ENCODE measurements at places on chromosomes 1 and 21. TPM values are rescaled to one million over a fixed set of nuclear protein-coding genes. Genes with fewer than 3 reads are reported as not detected.

Gene TAS1R2
- not detected for polyA plus RNA-seq

Gene MAP10
- 0.98 TPM for polyA plus RNA-seq

Gene CD34
- 0.51 TPM for polyA plus RNA-seq

Gene ELAVL4
- polyA plus RNA-seq = not detected

Gene SLC39A1
- polyA plus RNA-seq = 94.4 TPM

Gene SHISAL2A
- polyA plus RNA-seq = not detected

Gene S100A1
- polyA plus RNA-seq = 9.7 TPM

Gene FCRL5
- 0.05 TPM for polyA plus RNA-seq

Gene SLC44A5
- polyA plus RNA-seq = not detected

Gene SLAMF8
- not detected for polyA plus RNA-seq

Gene ENAH
- 153 TPM for polyA plus RNA-seq

Gene OR6Y1
- not detected for polyA plus RNA-seq

Gene TCHHL1
- polyA plus RNA-seq = not detected

Gene TCP10L
- 0.24 TPM for polyA plus RNA-seq

Gene SPRR2D
- not detected for polyA plus RNA-seq

Gene IGSF9
- polyA plus RNA-seq = not detected

Gene GBP6
- polyA plus RNA-seq = not detected

GRCh38 chr1:107225706-107226105 is 84.9 kb downstream of the NTNG1 start:
- H3K36me3 ChIP-seq = no peaks in the 10 kb centered on the region
- no peak overlapping the region for H3K4me3 ChIP-seq
- no peaks in the 10 kb centered on the region for H3K4me1 ChIP-seq
- DNase-seq = no peak
- H3K27me3 ChIP-seq = no peaks in the 10 kb centered on the region
- no peak overlapping the region for H3K27ac ChIP-seq

DNA sequence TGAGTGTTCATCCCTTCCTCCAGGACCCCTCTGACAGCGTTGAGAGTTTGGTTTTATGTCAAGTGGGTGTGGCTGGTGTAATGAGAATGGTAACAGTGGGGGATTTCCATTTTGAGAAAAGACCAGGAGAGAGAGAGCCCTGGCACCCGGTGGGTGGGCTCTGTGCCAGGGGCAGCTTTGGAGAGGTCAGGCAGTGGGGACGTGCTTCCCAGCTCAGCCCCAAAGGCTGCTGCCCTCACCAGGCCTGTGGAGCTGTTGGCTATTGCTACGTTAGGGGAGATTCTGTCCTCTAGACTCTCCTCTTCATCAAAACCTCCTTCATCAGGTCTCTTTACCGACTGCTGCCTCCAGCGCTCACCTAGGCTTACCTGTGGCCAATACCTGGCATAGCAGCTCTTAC is 176.3 kb downstream of the PTPRU start:
- H3K36me3 ChIP-seq = no peaks in the 10 kb centered on the region
- H3K4me3 ChIP-seq = no peak overlapping the region
- H3K27ac ChIP-seq = no peak overlapping the region
- H3K4me1 ChIP-seq = no peaks in the 10 kb centered on the region
- H3K27me3 ChIP-seq = no peaks in the 10 kb centered on the region

DNA sequence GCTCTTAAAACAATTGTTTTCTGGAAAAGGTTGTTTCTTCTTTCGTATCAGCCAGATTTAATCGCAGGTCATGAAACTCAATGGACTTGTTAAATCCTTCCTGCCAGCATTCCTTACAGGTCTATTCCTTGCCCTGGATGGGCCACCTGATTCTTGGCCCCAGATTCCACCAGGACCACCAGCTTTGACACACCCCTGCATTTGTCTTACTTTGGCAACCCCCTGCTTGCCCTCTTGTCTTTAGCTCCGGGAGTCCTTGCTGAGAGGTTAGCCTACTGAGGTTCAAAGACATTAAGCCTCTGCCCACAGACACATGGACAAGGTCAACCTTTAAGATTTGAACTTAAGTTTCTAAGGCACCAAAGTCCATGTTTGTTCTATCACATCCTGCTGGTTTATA is 27.1 kb upstream of the DAB1 start:
- H3K4me3 ChIP-seq = no peak overlapping the region
- no peaks in the 10 kb centered on the region for H3K36me3 ChIP-seq
- H3K4me1 ChIP-seq = no peaks in the 10 kb centered on the region
- peaks cover 3% of the 10 kb centered on the region for H3K27me3 ChIP-seq

DNA sequence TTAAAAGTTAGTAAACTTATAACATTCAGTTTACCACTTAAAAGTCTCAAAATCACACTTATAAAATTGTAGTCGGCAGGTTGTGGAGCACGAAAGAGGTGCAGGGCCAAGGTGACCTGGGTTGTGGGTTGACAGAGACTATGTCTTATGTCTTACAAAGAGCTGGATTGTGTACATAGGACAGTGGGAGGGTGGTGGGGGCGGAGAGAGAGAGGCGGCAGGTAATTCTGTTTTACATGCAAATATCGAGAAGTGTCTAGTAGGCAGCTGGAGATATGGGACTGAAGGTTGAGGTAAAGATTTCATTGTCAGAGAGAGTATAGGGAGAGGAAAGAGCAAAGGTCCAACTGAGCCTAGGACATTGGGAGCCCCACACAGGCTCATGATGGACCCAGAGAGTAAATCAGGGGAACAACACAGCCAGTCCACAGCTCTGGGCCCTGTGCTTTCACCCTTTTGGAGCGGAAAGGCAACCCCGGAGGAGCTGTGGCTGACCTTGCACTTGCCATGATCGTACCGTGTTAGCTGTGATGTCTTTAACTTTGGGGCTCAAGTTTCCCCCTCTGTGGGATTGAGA is 28.1 kb upstream of the ZBTB18 start:
- peaks cover 2% of the 10 kb centered on the region for H3K27me3 ChIP-seq
- no peak for DNase-seq
- no peaks in the 10 kb centered on the region for H3K4me1 ChIP-seq
- no peak overlapping the region for H3K27ac ChIP-seq
- H3K4me3 ChIP-seq = no peak overlapping the region

- H3K36me3 ChIP-seq = no peaks in the 10 kb centered on the region
- no peak overlapping the region for H3K27ac ChIP-seq
- H3K4me1 ChIP-seq = peaks cover 4% of the 10 kb centered on the region
- DNase-seq = no peak
- peaks cover 2% of the 10 kb centered on the region for H3K27me3 ChIP-seq
Measured at GRCh38 chr1:109650609-109651008, 5.3 kb upstream of the GSTM4 start.

DNA sequence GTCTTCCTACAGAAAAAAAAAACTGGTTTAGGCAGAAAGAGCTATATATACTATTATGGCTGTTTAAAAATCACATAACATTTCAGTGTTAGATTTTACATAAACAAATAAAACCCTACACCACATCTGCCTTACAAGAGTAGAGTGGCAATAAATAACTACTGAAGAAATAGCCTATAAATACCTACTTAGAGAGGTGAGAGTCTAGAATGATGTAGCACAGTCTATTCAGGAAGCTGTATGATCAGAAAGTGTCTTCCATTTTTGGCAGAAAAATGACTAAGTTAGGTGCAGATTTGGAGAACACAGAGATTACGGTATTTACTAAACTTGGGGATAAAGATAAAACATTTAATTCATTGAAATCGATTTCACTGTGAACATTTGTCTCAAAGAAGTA is 75.5 kb downstream of the VAV3 start:
- H3K27me3 ChIP-seq = no peaks in the 10 kb centered on the region
- no peak for DNase-seq
- H3K4me3 ChIP-seq = no peak overlapping the region
- no peak overlapping the region for H3K27ac ChIP-seq

GRCh38 chr1:209107535-209107934 is 476.0 kb upstream of the CAMK1G start:
- no peak overlapping the region for H3K27ac ChIP-seq
- no peaks in the 10 kb centered on the region for H3K27me3 ChIP-seq
- no peaks in the 10 kb centered on the region for H3K36me3 ChIP-seq
- no peaks in the 10 kb centered on the region for H3K4me1 ChIP-seq
- no peak for DNase-seq

GRCh38 chr21:26093122-26093521 is 77.4 kb downstream of the APP start:
- no peaks in the 10 kb centered on the region for H3K36me3 ChIP-seq
- DNase-seq = peak; percentile 41
- no peaks in the 10 kb centered on the region for H3K27me3 ChIP-seq
- no peak overlapping the region for H3K4me3 ChIP-seq

DNA sequence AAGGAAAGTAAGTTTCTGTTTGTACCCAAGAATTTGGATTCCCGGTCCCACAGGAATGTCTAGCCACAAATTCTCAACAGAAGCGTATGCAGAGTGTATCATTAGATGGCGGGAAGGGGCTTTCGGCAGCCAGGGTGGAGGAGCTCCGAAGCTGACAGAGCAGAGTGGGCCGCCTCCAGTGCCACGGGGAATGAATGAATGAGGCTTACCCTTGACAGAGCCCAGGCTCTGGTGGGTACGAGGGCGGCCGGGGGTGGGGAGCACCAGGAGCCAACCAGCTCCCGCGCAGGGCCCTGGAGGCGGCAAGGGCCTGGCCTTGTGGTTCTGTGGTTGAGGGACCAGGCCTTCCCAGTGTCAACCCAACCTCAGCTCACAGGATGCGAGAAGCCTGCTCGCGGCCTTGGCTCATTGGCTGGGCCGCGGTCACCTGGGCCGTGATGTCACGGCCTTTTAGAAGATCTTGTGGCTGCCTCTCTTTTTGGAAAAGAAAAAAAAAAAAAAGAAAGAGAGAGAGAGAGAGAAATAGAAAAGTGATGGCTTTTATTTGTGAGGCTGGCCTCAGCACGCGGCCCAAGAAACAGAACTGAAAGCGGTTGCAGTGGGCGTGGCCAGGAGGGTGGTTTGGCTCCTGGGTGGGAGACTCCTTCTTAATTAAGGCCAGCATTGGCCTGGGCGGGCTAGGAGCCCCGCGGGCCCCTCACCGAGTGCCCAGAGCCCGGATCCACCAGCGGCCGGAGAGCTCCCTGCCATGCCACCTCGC is 34.9 kb upstream of the RUNX3 start:
- no peaks in the 10 kb centered on the region for H3K4me1 ChIP-seq
- no peaks in the 10 kb centered on the region for H3K27me3 ChIP-seq
- no peak overlapping the region for H3K4me3 ChIP-seq
- H3K27ac ChIP-seq = no peak overlapping the region
- DNase-seq = peak; percentile 94
- H3K36me3 ChIP-seq = no peaks in the 10 kb centered on the region

GRCh38 chr1:64866689-64867088 is 99.7 kb downstream of the JAK1 start:
- H3K4me3 ChIP-seq = no peak overlapping the region
- H3K4me1 ChIP-seq = peaks cover 5% of the 10 kb centered on the region
- H3K36me3 ChIP-seq = peaks cover 9% of the 10 kb centered on the region

GRCh38 chr21:29347274-29347681 is 48.6 kb downstream of the BACH1 start:
- peaks cover 4% of the 10 kb centered on the region for H3K36me3 ChIP-seq
- H3K27me3 ChIP-seq = no peaks in the 10 kb centered on the region
- no peak for DNase-seq
- peaks cover 31% of the 10 kb centered on the region for H3K4me1 ChIP-seq

GRCh38 chr1:212236664-212237220 is 48.5 kb upstream of the PPP2R5A start:
- peaks cover 5% of the 10 kb centered on the region for H3K4me1 ChIP-seq
- no peak overlapping the region for H3K4me3 ChIP-seq

- H3K4me1 ChIP-seq = no peaks in the 10 kb centered on the region
- H3K4me3 ChIP-seq = no peak overlapping the region
- H3K27ac ChIP-seq = no peak overlapping the region
- no peaks in the 10 kb centered on the region for H3K36me3 ChIP-seq
- H3K27me3 ChIP-seq = no peaks in the 10 kb centered on the region
- no peak for DNase-seq
Measured at GRCh38 chr21:35609263-35609662, 451.1 kb downstream of the SETD4 start.

DNA sequence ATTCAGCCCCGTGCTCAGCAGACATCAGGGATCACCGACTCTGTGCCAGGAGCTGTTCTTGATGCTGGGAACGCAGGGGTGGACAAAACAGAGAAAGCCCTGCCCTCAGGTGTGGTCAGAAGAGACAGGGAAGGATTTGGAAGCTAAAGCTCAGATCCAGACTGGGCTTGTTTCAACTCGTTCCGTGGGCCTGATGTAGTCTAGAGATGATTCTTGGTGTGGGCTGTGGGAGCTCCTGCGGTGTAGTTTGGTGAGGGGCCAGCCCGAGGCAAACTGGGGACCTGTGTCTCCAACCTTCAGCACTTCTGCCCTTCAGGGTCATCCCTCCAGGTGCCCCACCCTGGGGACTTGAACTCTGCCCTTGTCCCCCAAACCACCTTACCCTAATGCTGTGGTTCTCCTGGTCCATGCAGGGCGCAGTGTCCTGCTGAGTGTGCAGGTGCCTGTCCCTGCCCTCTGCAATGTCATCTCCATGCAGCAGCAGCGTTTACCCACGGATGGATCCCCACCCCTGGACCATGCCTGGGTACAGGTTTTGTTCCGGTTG is 17.3 kb upstream of the ABCG1 start:
- H3K4me3 ChIP-seq = no peak overlapping the region
- no peaks in the 10 kb centered on the region for H3K27me3 ChIP-seq
- no peak for DNase-seq
- H3K36me3 ChIP-seq = no peaks in the 10 kb centered on the region

GRCh38 chr1:154533952-154534844 is 24.3 kb downstream of the UBE2Q1 start:
- H3K4me3 ChIP-seq = no peak overlapping the region
- no peak overlapping the region for H3K27ac ChIP-seq
- H3K36me3 ChIP-seq = no peaks in the 10 kb centered on the region
- no peaks in the 10 kb centered on the region for H3K4me1 ChIP-seq
- peak; percentile 27 for DNase-seq

DNA sequence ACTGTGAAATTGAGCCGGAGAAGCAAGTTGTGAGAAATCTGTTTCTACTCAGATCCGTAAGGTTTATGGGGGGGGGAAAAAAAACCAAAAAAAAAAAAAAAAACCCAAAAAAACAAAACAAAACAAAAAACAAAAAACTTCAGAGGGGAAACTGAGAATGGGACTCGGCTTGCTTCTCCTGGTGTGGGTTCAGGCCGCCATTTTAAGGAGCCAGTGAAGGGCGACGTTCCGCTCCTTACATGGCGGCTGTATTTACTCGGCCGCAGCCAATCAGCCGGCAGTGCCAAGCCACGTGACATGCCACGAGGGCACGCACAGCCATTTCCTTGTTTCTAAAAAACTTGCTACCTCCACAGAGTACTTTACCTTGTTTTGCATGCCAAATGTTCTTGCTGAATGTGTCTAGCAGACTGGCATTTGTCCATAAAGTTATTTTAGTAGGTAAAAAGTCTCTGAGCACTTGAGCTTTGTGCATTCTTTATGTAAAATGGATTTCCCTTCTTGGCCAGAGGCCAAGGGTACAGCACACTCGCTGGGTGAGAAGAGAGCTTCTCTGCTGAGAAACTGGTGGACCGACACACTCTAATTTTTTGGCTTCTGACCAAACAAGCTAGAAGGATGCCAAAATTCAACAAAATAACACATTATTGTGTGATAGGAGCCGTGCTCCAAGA is 101.8 kb downstream of the NFIA start:
- H3K27me3 ChIP-seq = no peaks in the 10 kb centered on the region
- DNase-seq = peak; percentile 89

- no peaks in the 10 kb centered on the region for H3K36me3 ChIP-seq
- DNase-seq = no peak
- H3K4me1 ChIP-seq = peaks cover 3% of the 10 kb centered on the region
- H3K27ac ChIP-seq = no peak overlapping the region
- no peaks in the 10 kb centered on the region for H3K27me3 ChIP-seq
Measured at GRCh38 chr1:218827486-218827885, 346.2 kb upstream of the LYPLAL1 start.

GRCh38 chr1:152459596-152460528 is 45.8 kb upstream of the CRNN start:
- H3K4me1 ChIP-seq = no peaks in the 10 kb centered on the region
- H3K27ac ChIP-seq = no peak overlapping the region
- DNase-seq = peak; percentile 64
- no peaks in the 10 kb centered on the region for H3K27me3 ChIP-seq

Measured in fibroblast of lung (primary cell).